ENCODE measurements at places on chromosomes 12 and 14. TPM values are rescaled to one million over a fixed set of nuclear protein-coding genes. Genes with fewer than 3 reads are reported as not detected.

The CISTR gene
- polyA plus RNA-seq, result not detected

The SLC10A1 gene
- not detected for polyA plus RNA-seq

The MED13L gene
- polyA plus RNA-seq, result 40.3 TPM

The CD163L1 gene
- polyA plus RNA-seq, result 0.28 TPM

The SLC2A13 gene
- 2.9 TPM for polyA plus RNA-seq

The P3H3 gene
- 39.8 TPM for polyA plus RNA-seq

The HVCN1 gene
- 3.6 TPM for polyA plus RNA-seq

The CALM1 gene
- 620 TPM for polyA plus RNA-seq

- no peak for DNase-seq
Measured at GRCh38 chr12:15720295-15720694, 68.9 kb downstream of the EPS8 start.

DNA sequence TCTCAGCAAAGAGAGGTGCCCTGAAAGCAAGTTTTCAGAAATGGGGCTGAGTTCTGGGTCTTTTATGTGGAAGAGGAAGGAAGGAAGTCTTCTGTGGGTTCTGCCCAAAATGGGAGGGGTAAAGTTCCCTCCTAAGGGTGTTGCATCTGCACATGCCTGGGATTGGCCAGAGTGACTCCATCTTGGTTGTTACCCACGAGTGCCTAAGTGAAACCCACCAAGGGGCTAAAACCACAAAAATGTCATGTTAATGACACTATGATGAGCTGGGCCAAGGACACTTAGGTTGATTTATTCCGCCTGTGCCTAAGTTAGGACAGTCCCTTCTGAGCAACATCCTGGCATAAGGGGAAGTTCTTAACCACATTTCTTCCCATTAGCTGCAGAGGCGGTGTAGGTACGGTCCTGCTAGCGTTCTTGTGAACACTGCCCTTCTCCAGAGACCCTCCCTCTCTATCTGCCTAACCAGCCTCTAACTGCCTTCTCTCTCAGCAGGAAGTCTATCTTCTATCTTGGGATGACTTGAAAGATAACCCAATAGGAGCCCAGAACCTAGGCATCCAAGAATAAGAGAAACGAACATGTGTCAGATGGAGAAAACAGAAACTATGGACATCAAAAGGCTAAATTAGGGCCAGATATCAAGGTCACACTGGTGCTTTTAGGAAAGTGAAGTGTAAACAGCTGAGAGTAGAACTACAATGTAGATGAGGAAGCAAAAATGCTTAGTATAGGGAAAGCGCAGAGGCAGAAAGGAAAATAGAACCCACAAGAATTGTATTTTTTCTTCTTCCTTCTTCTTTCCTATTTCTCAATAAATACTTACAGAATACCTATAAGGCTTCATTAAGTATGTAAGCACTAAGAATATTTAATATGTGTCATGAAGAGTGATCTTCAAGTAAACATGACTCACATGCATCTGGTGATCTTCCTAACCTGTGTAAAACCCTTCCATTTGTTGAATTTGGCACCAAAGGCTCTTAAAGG is 104.2 kb upstream of the AMN1 start:
- no peak for DNase-seq

GRCh38 chr14:98834119-98834518 is 437.9 kb downstream of the BCL11B start:
- no peak for DNase-seq

DNA sequence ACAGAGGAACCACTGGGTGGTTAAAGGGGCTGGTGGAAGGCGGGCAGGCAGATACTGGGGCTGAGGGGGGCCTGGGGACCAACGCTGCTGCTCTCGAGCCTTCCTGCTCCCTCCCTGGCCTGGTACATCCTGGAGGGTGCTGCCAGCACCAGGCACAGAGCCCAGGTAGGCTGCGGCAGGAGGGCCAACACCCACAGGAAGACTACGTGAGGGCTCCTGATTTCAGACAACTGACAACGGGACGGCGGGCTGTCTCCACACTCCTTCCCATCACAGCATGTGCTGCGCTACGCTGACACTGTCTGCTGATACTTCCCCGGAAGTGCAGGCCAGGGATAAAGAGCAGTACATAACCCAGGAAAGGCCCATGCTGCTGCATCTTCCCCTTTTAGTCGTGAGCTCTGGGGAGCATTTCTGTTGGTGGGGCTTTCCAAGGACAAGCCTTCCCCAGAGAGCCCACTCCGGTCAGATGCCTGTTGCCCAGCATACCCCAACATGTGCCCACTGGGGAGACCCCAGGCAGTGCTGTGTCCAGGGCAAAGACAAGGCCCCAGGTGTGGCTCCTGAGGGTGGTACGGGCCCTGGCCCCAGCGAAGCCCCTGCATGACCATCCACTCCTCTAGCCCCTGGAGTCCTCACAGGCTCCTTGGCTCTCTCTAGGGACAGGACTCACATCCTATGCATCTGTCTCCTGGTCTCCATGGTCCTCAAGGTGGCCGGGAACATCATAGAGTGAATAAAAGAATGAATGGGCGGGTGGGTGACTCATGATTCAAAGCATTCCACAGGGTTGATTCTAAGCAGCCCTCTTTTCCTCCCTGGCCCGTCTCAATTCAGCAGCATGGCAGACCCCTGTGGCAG is 38.0 kb downstream of the CHGA start:
- peak; percentile 67 for DNase-seq

DNA sequence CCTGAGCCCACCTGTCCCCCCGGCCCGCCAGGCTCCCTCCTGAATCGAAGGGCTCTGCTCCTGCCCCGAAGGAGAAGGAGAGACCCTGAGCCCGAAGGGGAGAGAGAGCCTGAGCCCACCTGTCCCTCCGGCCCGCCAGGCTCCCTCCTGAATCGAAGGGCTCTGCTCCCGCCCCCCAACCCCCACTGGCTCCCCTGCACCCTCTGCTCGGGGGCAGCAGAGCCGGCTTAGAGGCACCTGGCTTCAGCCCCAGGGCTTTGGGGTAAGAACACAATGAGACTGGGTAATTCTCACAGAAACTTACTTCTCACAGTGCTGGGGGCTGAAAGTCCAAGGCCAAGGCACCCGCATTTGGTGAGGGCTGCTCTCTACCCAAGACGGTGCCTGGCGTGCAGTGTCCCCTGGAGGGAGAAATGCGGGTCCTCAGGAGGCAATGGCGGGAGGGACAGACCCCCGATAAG is 53.1 kb upstream of the FBRSL1 start:
- no peak for DNase-seq

DNA sequence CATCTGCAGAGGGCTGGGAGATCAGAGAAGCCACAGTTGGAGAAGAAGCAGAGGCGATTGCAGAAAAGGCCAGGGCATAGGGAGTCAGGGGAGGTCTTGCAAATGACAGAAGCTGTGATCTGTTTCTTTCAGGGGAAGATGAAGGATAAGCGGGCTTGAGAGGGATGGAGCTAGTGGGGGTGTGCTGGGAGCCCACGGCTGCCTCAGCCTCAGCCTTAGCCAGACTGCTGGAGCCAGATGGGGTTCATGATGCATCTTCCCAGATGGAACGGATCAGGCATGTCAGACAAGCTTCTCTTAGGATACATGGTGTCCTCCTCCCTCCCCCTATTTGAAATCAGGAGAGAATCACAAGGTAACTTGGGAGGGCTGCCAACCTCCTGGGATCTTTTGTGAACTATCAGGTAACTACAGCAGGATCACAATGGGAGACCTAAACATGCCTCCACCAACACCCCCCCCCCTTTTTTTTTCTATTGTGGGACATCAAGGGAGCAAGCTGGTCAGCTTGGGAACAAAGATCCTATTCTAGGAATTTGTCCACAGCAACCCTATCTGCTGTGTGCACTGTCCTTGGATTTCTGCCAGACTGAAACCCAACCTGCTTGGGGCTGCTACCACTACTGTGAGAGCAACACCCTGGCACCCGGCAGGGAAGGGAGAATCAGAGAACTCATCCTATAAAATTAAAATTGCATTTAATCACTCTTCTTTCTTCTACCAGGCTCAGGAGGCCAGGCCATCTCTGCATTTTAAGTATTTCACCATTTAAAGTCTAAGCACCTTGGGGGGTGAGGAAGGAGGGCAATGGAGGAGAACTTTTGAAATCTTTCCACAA is 10.7 kb upstream of the ATP2A2 start:
- DNase-seq, result peak; percentile 62

GRCh38 chr14:51616724-51617409 is 34.8 kb upstream of the FRMD6 start:
- DNase-seq, result peak; percentile 97

- no peak for DNase-seq
Measured at GRCh38 chr14:47276931-47277330, 398.5 kb downstream of the MDGA2 start.

DNA sequence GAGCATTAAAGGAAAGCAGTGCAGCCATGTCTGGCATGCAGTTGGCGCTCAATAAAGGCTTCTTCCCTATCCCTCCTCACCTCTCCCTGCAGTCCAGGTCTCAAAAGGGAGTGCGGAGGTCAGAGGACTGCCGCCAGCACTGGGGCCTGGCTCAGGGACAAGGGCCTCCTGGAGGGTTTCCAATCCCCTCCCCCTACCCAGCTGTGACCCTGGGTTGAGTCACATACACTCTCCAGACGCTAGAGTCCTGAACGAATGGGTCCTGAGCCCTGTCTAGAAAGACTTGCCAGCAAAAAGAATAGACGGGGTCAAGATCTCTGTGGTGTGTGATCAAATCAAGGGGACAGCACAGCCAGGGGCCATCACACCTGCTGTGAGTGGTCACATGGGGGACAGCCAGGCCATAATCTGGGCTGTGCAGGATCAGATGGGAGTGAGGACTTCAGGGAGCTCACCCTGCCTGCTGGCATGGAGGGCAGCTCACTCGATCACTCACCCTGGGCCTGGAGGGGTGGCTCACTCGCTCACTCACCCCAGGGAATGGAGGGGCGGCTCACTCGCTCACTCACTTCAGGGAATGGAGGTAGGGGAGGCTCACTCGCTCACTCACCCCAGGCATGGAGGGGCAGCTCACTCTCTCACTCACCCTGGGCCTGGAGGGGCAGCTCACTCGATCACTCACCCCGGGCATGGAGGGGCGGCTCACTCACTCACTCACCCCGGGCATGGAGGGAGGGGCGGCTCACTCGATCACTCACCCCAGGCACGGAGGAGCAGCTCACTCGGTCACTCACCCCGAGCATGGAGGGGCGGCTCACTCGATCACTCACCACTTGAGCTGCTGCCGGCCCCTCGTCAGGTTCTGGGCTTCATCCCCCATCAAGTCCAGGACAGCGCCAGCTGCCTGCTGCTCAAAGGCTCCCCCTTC is 12.8 kb downstream of the CFAP73 start:
- DNase-seq, result peak; percentile 57

- no peak for DNase-seq
Measured at GRCh38 chr14:37234222-37234621, 36.5 kb downstream of the MIPOL1 start.

- no peak for DNase-seq
Measured at GRCh38 chr14:32545506-32546210, 216.6 kb downstream of the AKAP6 start.
